ENCODE measurements at places on chromosomes 11 and 22. TPM values are rescaled to one million over a fixed set of nuclear protein-coding genes. Genes with fewer than 3 reads are reported as not detected.

Gene MPEG1
- not detected for total RNA-seq

- DNase-seq: no peak
Observed at GRCh38 chr11:44605965-44606364, 40.5 kb downstream of the CD82 start.

- DNase-seq: no peak
Observed at GRCh38 chr11:12717851-12718291, 43.6 kb downstream of the TEAD1 start.

GRCh38 chr11:9688716-9689511 is 25.0 kb downstream of the SWAP70 start:
- no peak for DNase-seq

DNA sequence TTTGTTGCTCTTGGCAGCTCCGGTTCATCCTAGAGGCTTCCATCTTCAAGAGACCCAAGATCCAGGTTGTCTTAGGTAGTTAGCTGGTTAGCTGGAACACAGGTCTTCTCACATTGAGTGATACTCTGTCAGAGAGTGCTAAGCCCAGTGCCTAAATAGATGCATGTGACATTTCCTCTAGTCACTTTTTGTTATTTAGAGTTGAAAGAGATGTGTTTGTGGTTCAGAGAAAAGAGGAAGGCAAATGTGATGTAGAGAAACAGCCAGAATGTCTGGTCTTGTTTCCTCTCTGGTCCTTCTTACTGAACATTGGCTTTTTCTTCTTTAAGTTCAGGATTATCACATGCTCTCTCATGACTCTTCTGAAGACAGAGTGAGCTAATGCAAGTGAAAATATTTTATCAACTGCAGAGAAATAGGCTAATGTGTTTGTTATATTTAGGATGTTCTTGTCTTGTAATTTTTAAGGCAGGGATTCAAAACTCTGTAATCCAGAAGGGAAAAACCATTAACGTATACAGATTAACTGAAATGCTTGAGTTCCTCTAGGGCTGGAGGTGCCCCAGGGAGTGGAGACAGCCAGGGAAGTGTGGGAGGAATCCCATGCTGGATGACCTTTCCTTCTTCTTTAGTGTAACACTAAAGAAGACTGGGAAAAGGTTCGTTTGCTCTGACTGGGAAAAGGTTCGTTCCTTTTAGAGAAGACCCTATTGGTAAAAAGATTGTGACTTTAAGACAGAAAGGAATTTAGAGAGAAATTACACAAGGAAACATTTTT is 75.4 kb downstream of the SWAP70 start:
- no peak for DNase-seq

Gene IGSF9B
- 12.9 TPM for total RNA-seq

Gene OR2D2
- total RNA-seq: 0.44 TPM

Gene C11orf97
- not detected for total RNA-seq

Gene ART1
- total RNA-seq: not detected

DNA sequence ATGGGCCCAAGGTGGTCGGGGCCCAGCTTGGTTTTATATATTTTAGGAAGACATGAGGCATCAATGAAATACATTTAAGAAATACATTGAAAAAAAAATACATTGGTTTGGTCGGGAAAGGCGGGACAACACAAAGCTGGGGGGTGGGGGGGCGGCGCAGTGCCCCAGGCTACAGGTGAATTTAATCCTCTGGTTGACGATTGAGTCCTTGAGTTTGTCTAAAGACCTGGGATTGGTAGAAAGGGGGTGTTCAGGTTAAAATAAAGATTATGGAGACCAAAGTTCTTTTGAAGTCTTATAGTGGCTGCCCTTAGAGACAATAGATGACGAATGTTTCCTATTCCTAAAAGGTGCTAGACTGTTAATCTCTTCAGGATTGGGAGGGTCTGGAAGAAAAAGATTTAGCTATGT is 3.1 kb downstream of the IFITM1 start:
- DNase-seq: no peak

GRCh38 chr22:44396021-44396726 is 83.4 kb upstream of the SHISAL1 start:
- DNase-seq: no peak

- no peak for DNase-seq
Observed at GRCh38 chr11:65438257-65439151, 15.9 kb downstream of the NEAT1 start.

- DNase-seq: no peak
Observed at GRCh38 chr11:86265194-86265593, 20.6 kb downstream of the EED start.

DNA sequence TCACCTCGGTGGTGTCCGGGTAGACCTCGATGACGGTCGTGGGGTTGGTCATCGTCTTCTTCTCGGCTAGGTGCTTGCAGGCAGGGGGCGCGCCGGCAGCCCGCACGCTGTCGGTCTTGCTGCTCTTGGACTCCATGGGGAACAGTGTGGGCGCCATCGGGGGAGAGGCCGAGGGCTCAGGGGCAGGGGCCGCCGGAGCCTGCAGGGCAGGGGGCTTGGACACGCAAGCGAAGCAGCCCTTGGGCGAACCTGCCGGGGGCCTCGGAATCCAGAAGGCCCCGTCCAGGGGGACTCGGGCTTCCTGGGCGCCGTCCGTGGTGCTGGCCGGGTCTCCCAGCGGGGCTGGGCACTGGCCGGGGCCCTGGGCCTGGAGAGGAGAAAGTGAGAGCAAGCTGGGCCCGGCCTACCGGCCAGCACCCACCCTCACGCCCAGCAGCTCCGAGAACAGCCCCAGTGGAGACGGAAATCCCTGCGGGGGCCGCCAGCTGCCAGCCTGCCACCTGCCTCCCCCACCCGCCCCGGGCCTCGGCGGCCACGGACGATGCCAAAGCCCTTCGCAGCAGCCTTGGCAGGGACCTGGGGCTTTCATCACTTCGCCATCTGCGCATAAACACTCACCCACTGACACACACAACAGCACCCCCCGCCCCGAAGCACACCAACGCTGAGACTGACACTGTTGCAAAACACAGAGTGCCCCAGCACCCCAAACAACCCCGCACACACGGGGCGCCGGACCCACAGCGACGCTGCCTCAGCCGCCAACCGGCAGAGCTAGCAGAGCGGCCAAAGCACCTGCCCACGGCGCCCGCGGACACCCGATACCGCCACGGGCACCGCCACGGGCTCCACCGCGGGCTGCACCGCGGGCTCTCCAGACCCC is 2.4 kb downstream of the IFITM10 start:
- DNase-seq: no peak

- no peak for DNase-seq
Observed at GRCh38 chr11:117690484-117691217, 106.4 kb downstream of the DSCAML1 start.

- no peak for DNase-seq
Observed at GRCh38 chr11:125228445-125228844, 63.9 kb downstream of the PKNOX2 start.

GRCh38 chr11:61092908-61093763 is 9.2 kb upstream of the CD5 start:
- DNase-seq: no peak

Gene TOLLIP
- total RNA-seq: 38.0 TPM

GRCh38 chr11:92685049-92685448 is 284.4 kb upstream of the MTNR1B start:
- DNase-seq: no peak

DNA sequence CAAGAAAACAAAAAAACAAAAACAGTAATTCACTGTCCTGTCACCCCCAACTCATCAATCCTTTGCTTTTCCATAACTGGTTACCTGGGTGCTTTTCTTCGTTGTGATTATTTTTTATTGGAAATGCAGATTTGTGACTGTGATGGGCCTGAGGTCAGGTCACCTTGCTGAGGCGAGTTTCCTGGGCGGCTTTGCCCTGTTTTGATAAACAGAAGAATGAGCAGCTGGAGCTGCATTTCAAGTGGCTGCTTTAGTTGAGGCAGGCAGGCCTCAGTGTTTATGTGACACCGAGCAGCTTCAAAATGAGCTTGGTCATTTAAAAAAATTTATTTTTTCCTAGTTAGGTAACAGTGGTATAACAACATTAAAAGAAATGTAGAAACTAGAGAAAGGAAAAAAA is 22.2 kb downstream of the PTPRJ start:
- DNase-seq: no peak

DNA sequence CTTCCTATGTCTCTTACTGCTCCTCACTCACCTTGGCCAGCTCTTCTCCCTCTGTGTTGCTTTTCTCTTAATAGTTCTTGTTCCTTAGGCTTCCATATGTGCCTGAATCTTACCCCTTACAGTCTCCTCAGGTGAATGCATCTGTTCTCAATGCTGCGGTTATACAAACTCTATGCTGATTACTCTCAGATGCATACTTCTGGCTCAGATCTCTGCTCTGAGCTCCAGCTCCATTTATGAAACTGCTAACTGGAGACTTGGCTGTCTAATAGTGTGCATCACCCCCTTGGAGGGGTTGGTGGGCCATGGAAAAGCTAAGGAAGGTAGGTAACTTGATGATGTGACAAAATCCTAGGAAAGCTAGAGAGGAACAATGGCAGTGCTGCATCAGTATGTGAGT is 422.5 kb downstream of the TMEM135 start:
- DNase-seq: no peak

GRCh38 chr11:69220561-69221051 is 64.9 kb downstream of the SMIM38 start:
- DNase-seq: no peak

DNA sequence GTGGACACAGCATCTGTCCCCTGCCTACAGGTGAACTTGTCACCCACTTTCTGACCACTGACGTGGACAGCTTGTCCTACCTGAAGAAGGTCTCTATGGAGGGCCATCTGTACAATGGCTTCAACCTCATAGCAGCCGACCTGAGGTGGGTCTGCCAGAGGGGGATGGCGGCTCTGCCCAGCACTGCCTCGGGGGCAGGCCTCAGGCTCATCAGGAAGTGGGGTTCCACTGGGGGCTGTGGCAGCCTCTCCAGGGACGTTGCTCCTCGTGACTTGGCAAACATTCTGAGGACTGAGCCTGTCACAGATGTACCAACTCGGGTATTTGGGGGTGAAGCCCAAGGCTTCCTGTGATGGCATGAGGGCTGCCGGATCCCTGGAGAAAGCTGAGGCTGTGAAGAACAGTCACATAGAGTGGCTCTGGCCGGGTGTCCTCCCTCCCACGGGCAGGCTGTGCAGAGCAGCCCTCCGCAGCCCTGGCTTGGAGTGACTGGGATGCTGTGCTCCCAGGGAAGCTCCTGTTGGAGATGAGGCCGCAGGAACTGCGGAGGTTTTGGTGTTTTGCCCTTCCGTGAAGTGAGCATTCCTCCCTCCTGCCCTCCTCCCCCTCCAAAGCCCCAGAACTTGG is 26.5 kb upstream of the DGCR8 start:
- no peak for DNase-seq

Gene LGR4
- total RNA-seq: 51.5 TPM

- DNase-seq: no peak
Observed at GRCh38 chr11:24781288-24781687, 284.4 kb downstream of the LUZP2 start.

DNA sequence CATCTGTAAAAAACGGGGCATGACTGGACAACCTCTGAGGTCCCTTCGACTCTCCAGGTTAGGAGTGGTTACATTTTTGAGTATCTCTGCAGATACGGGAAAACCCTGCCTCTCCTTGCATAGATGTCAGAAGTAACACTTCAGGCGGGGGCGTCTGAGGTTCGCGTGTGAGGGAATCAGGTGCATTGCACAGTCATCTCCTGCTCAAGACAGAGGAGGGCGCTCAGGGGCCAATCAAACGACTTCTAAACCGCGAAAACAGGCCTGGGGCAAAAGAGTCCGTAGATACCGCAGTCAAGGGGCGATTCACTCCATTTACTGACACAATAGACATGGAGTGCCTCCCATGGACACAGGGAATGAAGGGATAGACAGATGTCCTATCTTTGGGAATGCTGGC is 31.7 kb downstream of the KIRREL3 start:
- no peak for DNase-seq

GRCh38 chr11:130592056-130592455 is 143.6 kb downstream of the ADAMTS15 start:
- no peak for DNase-seq

DNA sequence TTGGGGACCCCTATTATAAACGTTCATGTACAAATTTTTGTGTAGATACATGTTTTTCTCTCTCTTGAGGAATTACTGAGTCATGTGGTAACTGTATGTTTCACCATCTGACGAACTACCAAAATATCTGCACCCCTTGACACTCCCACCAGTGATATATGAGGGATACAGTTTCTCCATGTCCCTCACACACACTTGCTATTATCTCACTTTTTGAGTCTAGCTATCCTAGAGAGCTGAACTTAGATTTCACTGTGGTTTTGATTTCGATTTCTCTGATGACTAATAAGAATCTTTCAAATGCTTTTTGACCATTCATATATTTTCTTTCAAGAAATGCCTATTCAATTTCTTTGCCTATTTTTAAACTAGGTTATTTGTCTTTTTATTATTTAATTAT is 200.2 kb downstream of the PGR start:
- no peak for DNase-seq

GRCh38 chr11:77036398-77036797 is 2.2 kb downstream of the B3GNT6 start:
- no peak for DNase-seq

DNA sequence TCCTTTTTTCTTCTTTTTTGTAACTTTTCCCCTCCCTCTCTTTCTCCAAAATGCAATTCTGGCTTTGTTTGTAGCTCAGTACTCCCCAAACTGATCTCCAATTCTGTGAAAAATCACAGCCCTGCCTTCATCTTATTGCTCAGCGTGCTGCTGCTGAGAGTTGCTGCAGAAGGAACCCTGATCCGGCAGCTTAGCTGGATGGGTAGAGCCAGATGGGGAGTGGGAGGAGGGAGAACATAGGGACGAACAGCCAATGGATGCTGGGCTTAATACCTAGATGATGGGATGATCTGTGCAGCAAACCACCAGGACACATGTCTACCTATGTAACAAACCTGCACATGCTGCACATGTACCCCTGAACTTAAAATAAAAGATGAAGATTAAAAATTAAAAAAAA is 47.5 kb upstream of the E2F8 start:
- DNase-seq: no peak

Gene SLC22A6
- total RNA-seq: not detected

Gene TIMM10
- total RNA-seq: 108 TPM

DNA sequence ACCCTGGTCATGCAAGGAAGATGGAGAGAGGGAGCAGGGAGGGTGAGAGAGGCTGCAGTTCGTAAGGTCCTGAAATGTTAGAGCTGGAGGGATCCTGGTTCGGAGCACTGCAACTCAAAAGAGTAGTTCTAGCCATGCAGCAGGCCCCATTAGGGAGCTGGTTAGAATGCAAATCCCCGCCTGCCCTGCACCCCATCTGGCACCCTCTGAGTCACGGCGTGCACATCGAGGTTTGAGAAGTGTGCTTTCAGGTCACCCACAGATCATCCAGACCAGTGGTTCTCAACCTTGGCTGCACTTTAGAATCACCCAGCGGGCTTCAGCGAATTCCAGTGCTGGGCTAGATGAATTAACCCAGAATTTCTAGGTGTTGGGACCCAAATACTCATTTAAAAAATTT is 48.2 kb downstream of the ST3GAL4 start:
- no peak for DNase-seq

DNA sequence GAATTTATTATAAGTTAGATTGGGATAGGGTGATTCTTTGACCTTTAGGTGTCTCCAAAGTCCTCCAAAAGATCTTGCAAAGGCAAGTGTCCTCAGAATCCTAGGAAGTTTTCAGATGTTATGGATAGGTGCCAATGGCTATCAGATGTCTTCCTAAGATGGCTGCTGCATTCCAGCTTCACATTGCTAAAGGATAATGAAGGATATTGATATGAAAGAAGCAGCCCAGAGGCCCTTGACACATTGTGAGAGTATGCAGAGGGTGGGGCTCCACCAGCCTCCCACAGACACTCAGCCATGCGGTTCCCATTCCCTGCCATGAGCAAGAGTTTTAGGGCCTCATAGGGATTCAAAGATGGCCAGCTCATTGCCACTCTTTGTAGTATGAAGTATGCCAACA is 22.3 kb upstream of the GLYATL2 start:
- DNase-seq: no peak

- DNase-seq: no peak
Observed at GRCh38 chr22:46835693-46836092, 73.2 kb downstream of the TBC1D22A start.
